Stimulated activated CD8-positive, alpha-beta memory T cell treated with anti-CD3 and anti-CD28 coated beads, Interleukin-15, amount 100 ng/mL, for 1 hour (primary cell): ENCODE measurements at places on chromosomes 1 and 21.
A peak's percentile ranks its signal among the peaks of the same experiment; 100 is the strongest.

DNA sequence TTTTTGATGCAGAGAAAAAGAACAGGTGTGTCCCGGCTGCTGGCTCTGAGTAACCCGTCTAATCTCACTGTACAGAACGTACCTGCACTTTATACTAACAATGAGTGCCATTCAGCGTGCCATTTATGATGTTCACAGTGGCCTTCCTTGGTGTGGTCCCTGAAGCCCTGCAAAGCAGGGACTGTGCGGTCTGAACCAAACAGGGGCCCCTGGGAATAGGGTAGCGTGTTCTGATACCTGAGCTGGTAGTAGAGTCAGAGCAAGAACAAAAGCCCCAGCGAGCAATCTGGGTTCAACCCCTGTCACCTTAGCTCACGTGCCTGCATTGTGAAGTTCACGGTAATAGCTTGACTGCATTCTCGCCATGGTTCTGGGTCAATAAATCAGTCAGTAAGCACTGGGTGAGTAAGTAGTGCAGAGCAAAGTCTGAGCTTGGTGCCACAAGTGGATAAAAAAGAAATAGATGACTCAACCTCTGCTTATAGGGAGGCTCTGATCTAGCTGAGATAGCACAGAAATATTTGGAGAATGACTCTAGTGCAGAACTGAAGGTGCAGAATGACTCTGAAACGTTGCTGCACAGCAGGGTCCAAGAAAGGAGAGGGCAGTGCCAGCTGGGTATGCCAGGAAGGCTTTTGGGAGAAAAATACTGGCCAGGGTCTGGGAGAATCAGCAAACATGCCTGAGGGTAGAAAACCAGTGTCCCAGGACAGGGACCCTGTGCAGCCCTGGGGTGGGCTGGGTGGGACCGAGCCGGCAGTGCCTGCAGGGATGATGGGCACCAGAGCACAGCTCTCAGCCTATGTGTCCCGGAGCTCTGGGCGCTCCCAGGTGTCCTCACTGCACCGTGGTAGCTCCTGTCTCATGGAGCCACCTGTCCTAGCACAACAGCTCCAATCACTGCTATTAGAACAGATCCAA is 125.9 kb downstream of the RHOU start:
- no peak for DNase-seq

DNA sequence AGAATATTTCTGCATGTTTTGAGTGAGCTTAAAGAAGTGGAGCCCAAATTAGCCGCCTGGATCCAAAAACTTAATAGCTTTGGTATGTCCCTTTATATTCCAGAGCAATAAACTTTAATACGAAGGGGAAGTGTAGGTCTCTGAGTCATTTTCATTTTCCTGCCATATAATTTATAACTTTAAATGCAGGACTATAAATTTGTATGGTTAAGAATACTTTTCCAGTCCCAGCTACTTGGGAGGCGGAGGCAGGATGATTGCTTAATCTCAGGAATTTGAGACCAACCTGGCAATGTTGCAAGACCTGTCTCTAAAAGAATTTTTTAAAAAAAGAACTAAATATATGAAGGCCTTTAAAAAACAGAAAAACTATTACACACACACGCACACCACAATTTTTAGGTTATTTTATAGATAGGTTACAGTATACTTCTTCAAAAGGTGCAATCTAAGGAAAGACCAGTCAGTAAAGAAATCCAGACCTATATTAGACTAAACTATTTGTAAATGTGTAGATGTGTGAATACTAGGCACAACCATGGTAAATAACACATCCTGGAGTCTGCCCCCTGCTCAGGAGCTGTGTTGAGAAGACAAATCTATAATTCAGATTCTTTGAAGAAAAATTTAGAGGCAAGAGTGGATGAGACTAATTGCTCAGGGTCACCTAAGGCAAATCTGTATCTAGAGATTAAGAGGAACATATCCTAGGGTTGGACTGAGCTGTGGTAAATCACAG is 80.3 kb downstream of the TTC3 start:
- DNase-seq, result no peak

GRCh38 chr21:41761211-41761933 is 5.5 kb downstream of the RIPK4 start:
- DNase-seq, result no peak

DNA sequence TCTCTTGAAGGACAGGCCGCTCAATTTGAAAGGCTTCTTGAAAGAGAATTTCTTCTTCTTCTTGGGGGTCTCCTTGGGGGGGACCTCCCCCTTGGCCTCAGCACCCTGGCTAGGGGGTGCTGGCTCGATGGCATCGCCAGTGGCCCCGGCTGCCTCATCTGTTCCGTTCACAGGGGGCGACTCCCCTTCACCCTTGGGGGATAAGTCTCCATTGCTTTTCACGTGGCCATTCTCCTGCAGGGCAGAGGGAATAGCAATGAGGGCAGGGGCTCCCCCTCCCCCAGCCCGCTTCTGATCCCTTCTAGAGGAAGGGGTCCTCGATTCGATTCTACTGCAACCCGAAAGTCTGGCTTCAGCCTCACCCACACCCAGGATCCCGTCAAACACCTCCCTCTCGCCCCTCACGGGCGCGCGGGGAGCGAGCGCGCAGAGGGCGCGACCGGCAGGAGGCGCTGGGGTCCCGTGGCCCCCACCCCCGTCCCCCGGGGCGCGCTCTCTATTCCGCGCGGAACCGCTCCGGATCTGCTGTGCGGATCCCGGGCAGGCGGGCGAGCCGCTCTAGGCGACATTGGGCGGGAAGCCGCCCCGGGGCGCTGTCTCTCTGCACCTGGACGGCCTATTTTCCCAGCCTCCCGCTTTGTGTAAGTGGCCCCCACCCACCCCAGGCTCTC is 1.0 kb downstream of the MARCKSL1 start:
- DNase-seq, result peak; percentile 34

DNA sequence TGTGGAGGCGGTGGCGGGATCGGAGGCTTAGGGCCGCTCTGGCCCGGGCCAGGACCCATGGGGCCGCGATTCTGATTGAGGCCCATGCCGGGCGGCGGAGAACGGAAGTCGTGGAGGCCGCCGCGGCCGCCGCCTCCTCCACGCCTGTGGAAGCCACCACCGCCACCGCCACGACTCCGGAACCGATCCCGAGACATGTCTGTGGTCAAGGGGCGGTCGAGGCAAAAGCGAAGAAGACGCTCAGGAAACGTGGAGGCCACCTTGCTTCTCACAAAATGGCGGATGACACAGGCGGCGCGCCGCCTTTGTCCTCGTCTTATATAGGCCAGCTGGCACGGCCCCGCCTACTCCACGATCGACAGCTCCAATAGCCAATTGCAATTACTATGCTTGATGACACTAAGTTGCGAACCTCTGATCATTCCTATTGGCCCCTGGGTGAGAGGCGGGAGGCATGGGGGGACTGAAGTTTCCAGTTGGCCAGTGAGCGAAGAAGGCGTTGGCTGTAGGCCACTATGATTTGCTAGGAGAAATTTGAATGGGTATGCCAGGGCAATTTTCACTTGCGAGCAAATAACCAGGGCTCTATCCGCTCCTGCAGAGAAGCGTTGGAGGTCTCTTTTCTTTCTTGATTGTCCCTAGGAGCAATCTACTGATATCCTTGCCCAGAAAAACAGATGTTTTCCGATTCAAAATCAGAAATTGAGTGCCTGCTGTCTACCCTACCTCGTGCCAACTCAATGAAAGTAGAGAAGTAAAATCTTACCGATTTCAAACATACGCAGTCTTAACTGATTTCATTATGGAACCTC is at the start of gene SFPQ:
Gene SFPQ, minus strand, starts transcription at position 293 of the 812 bp plus-strand sequence. Its CDS starts 96 bp downstream, at position 197.
- DNase-seq, result peak; percentile 97

GRCh38 chr1:52677076-52677806 is 20.9 kb downstream of the COA7 start:
- DNase-seq, result no peak
